Activated CD8-positive, alpha-beta memory T cell treated with anti-CD3 and anti-CD28 coated beads, Interleukin-2, amount 10 ng/mL, durations not matched to agents 7 days and 5 days (primary cell): ENCODE measurements at places on chromosomes 12 and 14. TPM values are rescaled to one million over a fixed set of nuclear protein-coding genes. Genes with fewer than 3 reads are reported as not detected.

Gene PTPRB
- not detected for total RNA-seq

- H3K4me3 ChIP-seq = no peak overlapping the region
- H3K27me3 ChIP-seq = no peaks in the 10 kb centered on the region
- peaks cover 12% of the 10 kb centered on the region for H3K36me3 ChIP-seq
- no peak for DNase-seq
Observed at GRCh38 chr14:92540472-92541048, 27.0 kb downstream of the RIN3 start.

Gene CD63
- total RNA-seq = 222 TPM

Gene OTOGL
- not detected for total RNA-seq

- no peaks in the 10 kb centered on the region for H3K36me3 ChIP-seq
- H3K27ac ChIP-seq = no peak overlapping the region
- no peaks in the 10 kb centered on the region for H3K27me3 ChIP-seq
- DNase-seq = no peak
- H3K4me3 ChIP-seq = no peak overlapping the region
Observed at GRCh38 chr14:93775744-93776143, 12.5 kb downstream of the PRIMA1 start.

DNA sequence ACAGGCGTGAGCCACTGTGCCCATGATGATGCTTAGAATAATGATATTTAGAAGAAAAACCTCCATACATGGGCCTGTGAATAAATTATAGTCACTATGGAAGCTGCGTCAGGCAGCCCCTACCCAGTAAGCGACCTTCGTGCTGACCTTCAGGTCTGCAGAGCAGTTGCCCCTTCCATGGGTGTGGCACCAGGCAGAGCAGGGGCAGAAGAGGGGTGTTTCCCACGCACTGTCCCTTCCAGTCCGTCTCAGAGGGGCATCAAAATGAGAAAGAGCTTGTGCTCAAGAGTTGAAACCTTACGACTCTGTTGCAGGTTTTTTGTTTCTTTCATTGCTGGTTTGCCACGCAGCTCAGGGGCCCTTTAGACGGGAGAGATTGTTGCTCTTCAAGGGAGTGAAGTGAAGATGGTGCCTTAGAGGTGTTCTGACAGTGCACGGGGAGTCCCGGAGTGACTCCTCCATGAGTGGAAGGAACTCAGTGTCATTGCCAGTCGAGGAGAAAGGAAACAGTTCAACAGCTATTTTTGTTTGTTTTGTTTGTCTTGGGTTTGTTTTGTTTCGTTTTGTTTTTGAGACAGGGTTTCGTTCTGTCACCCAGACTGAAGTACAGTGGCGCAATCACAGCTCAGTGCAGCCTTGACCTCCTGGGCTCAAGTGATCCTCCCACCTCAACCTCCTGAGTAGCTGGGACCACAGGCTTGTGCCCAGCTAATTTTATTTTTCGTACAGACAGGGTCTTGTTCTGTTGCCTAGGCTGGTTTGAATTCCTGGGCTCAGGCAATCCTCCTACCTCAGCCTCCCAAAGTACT, 13.9 kb downstream of the CKB start:
- H3K4me1 ChIP-seq = no peaks in the 10 kb centered on the region
- H3K27me3 ChIP-seq = no peaks in the 10 kb centered on the region
- DNase-seq = no peak
- H3K4me3 ChIP-seq = no peak overlapping the region
- H3K27ac ChIP-seq = no peak overlapping the region
- peaks cover 12% of the 10 kb centered on the region for H3K36me3 ChIP-seq

DNA sequence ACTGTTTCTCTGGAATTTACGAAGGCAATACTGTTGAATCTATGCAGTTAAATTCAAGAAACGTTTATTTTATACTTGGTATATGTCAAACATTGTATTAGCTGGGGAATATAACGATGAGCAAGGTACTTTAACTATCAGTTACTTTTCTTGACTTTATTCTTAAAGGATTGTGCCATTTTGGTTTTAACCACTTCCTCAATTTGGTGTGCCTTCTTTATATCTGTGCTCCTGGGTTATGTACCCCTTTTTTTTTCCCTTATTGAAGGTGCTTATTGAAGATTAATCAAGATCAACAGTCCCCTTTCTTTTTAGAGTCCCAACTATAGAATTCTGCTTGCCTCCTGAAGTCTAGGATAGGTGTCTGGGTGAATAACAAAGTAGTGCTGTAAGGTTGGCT, 5.8 kb downstream of the RAB21 start:
- no peak overlapping the region for H3K4me3 ChIP-seq
- DNase-seq = no peak
- H3K27me3 ChIP-seq = no peaks in the 10 kb centered on the region
- H3K36me3 ChIP-seq = peaks cover 79% of the 10 kb centered on the region
